ENCODE measurements at places on chromosomes 5 and 9.

DNA sequence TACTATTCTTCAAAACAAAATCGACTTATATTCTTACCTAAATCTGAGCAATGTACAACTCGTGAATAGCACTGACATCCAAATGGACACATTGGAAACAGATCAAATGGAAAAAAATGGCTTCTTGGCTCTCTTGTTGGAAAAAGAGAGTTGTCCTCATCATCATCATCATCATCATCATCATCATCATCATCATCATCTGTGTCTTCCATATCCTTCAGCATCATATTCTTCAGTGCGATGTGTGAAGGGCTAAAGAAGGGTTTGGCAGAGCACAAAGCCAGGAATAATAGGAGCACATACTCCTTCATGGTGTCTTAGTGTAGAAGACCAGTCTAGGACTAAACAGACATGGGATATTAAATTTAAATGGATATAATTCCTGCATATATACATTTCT is 7.7 kb downstream of the ASPN start:
- H3K4me1 ChIP-seq: peaks cover 8% of the 10 kb centered on the region
- no peak overlapping the region for H3K27ac ChIP-seq
- no peaks in the 10 kb centered on the region for H3K27me3 ChIP-seq
- H3K36me3 ChIP-seq: no peaks in the 10 kb centered on the region
- DNase-seq: no peak
- no peak overlapping the region for H3K4me3 ChIP-seq

GRCh38 chr5:80268916-80269315 is 13.1 kb upstream of the SERINC5 start:
- H3K36me3 ChIP-seq: no peaks in the 10 kb centered on the region
- no peaks in the 10 kb centered on the region for H3K27me3 ChIP-seq
- H3K4me1 ChIP-seq: no peaks in the 10 kb centered on the region
- H3K27ac ChIP-seq: no peak overlapping the region

DNA sequence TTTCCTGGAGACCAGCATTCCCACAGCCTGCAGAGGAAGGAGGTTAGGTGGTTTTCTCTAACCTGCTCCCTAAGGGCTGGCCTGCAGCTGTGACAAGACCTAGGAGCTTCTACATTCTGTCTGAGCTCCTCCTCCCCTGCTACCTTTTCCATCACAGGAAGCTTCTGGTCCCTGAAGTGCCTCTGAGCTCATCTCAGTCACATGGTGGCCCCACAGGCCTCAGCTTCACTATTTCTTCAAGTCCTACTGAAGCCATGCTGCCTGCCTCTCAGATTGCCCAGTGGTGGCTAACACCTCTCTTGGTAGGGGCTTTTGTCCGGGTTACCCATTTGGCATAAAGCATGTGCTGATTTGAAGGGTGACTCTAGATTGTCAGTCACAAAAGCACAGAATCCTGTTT is 259.4 kb downstream of the CRB2 start:
- no peaks in the 10 kb centered on the region for H3K36me3 ChIP-seq
- 0 out of 2 replicates have a peak, but pooled peaks cover 4% of the 10 kb centered on the region for H3K4me1 ChIP-seq
- no peaks in the 10 kb centered on the region for H3K27me3 ChIP-seq
- DNase-seq: no peak

DNA sequence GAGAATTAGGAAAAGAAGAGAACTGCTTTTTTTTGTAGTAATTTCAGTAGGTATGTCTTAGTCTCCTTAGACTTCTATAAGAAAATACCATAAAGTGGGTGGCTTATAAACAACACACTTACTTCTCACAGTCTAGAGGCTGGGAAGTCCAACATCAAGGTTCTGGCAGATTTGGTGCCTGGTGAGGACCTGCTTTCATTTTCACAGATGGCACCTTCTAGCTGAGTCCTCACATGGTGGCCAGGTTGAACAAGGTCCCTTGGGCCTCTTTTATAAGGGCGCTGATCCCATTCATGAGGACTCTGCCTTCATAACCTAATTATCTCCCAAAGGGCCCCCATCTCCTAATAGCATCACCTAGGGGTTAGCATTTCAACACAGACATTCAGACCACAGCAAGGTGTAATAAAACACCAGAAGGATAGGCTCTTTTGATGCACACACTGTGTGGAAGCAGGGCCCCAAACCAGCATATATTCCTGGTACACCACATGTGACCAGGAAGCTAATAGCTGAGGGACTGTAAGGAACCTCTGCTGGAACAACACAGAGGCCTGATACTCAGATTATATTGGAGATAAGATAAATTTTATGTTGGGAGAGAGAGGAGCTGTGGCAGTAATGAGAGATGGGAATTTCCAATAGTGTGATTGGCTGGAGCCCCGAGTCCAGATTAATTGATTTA is 384.9 kb downstream of the RAB3C start:
- DNase-seq: no peak
- no peaks in the 10 kb centered on the region for H3K27me3 ChIP-seq
- no peak overlapping the region for H3K27ac ChIP-seq
- no peaks in the 10 kb centered on the region for H3K4me1 ChIP-seq
- H3K4me3 ChIP-seq: no peak overlapping the region

GRCh38 chr5:76252437-76252836 is 150.6 kb upstream of the IQGAP2 start:
- no peak for DNase-seq
- no peak overlapping the region for H3K4me3 ChIP-seq
- no peaks in the 10 kb centered on the region for H3K27me3 ChIP-seq
- peaks cover 12% of the 10 kb centered on the region for H3K4me1 ChIP-seq

GRCh38 chr5:58460002-58460731 is at the start of gene PLK2:
Gene PLK2, minus strand, starts transcription at chr5:58460086. Its CDS starts 127 bp downstream, at chr5:58459959.
- H3K4me1 ChIP-seq: 0 out of 2 replicates have a peak, but pooled peaks cover 7% of the 10 kb centered on the region
- H3K4me3 ChIP-seq: peak within 1 kb of the TSS; percentile 93
- peak; percentile 93 for DNase-seq

DNA sequence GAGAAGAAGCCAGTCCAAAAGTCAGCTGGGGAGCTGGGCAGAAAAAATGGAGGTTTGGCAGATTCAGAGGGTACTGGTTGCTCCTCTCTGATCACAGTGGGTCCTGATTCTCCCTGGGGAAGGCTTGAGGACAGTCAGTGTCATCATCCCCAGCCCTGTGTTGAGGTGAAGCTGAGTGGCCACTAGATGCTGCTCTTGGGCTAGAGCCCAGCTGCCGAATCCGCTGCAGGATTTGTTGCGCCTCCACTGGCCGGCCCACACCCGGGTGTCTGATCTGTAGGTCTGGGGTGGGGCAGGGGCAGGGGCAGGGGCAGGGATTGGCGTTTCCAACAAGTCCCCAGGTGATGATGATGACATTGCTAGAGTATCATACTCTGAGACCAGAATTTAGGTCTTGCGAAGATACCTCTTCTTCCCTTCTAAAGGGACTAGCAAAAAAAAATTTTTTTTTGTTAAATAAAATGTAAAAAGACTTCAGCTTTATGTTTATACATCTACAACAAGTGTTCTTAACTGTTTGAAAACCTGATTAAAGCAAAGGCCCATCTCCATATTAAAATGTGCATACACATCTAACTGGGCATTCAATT is 106.8 kb downstream of the PDE6A start:
- no peaks in the 10 kb centered on the region for H3K4me1 ChIP-seq
- peak; percentile 88 for DNase-seq
- no peaks in the 10 kb centered on the region for H3K27me3 ChIP-seq
- no peaks in the 10 kb centered on the region for H3K36me3 ChIP-seq

DNA sequence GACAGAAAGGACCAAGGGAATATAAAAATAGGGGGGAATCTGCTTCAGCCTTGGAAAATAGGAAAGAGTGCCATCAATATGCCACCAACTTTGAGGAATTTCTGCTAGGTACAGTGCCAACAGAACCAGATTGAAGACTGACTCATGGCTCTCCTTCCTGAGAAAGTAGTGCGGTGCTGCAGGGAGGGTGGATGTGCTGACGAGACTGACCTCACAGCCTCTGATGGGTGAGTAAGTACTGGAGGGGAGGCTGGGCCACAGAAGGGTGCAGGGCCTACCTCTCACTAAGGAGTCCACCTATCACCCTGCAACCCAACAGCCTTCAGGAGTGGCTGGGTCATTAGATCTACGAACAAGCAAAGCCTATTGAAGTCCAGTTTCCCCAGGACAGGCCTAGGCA is 187.6 kb downstream of the GABBR2 start:
- H3K27me3 ChIP-seq: no peaks in the 10 kb centered on the region
- H3K4me1 ChIP-seq: no peaks in the 10 kb centered on the region
- H3K4me3 ChIP-seq: no peak overlapping the region
- H3K36me3 ChIP-seq: no peaks in the 10 kb centered on the region
- no peak overlapping the region for H3K27ac ChIP-seq

- no peaks in the 10 kb centered on the region for H3K27me3 ChIP-seq
- no peak overlapping the region for H3K27ac ChIP-seq
- no peak overlapping the region for H3K4me3 ChIP-seq
These were observed 108.8 kb upstream of the CD180 start for GRCh38 chr5:67305401-67305800.

GRCh38 chr9:129141066-129142041 is 30.1 kb downstream of the PTPA start:
- H3K27me3 ChIP-seq: no peaks in the 10 kb centered on the region
- no peak for DNase-seq
- H3K4me1 ChIP-seq: peaks cover 69% of the 10 kb centered on the region
- peaks cover 26% of the 10 kb centered on the region for H3K36me3 ChIP-seq
- peak overlapping the region; percentile 99 for H3K27ac ChIP-seq
- peak overlapping the region; percentile 50 for H3K4me3 ChIP-seq

DNA sequence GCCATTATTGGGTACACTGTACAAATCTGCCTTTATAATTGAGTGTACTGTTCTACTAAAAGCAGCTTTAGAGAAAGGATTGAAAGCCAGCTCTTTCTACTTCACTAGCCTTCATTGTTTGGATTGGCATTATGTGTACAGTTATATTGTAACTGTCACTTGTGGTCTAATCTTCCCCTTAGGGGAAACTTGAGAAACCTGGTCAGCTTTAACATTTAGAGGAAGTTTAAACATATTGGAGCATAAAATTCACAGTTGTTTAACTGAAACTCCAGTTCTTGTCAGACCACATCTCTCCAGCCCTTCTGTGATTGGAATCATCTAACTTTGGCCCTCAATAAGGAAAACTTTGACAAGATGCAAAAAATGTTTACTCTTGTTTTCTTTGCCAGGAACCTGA is 24.6 kb downstream of the PIK3R1 start:
- peak; percentile 33 for DNase-seq
- H3K36me3 ChIP-seq: peaks cover 8% of the 10 kb centered on the region
- peaks cover 18% of the 10 kb centered on the region for H3K4me1 ChIP-seq
- no peaks in the 10 kb centered on the region for H3K27me3 ChIP-seq
- H3K4me3 ChIP-seq: no peak overlapping the region
- peak overlapping the region; percentile 28 for H3K27ac ChIP-seq

DNA sequence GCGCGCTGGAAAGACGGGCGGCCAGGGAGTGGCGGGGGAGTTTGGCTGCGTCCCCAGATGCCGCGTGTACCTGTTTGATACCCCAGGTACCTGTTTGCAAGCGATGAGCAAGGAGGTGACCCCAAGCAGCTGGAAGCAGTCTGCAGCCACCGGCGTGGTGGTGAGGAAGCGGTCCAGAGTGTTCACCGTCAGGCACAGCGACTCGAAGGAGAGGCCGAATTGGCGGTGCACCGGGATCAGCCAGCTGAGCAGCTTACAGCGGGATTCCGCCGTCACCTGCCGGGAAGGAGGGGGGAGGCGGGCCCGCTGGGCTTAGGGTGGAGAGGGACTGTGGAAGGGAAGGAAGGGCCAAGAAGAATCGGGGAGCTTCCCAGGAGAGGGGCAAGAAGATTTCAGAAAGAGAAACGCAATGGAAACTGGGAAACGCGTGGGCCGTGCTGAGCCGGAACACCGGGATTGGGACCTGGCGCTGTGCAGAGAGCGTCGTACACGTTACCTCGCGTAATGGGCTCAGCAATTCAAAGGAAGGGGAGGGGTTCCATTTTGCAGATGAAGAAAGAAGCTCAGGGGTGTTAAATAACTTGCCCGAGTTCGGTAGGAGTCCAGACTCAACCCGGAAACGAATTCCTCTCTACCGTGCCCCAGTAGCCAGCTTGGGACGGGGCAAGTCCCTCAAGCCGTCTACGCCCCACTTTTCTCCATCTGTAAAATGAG is 980 bp downstream of the CCNO start:
- H3K36me3 ChIP-seq: no peaks in the 10 kb centered on the region
- peaks cover 27% of the 10 kb centered on the region for H3K4me1 ChIP-seq
- no peak overlapping the region for H3K27ac ChIP-seq
- H3K27me3 ChIP-seq: peaks cover 98% of the 10 kb centered on the region

- no peaks in the 10 kb centered on the region for H3K36me3 ChIP-seq
- H3K4me1 ChIP-seq: no peaks in the 10 kb centered on the region
- no peak for DNase-seq
- peaks cover 16% of the 10 kb centered on the region for H3K27me3 ChIP-seq
- no peak overlapping the region for H3K4me3 ChIP-seq
These were observed 5.3 kb upstream of the OR2V2 start for GRCh38 chr5:181142054-181142453.

GRCh38 chr9:70865471-70865870 is 255.9 kb downstream of the TRPM3 start:
- no peak for DNase-seq
- H3K4me3 ChIP-seq: no peak overlapping the region
- H3K4me1 ChIP-seq: no peaks in the 10 kb centered on the region
- no peaks in the 10 kb centered on the region for H3K36me3 ChIP-seq

GRCh38 chr9:72462340-72462739 is 59.1 kb upstream of the TMC1 start:
- no peak overlapping the region for H3K4me3 ChIP-seq
- no peaks in the 10 kb centered on the region for H3K36me3 ChIP-seq
- no peaks in the 10 kb centered on the region for H3K27me3 ChIP-seq
- no peak for DNase-seq
- no peak overlapping the region for H3K27ac ChIP-seq

GRCh38 chr5:110634475-110634874 is 92.0 kb downstream of the TMEM232 start:
- H3K4me1 ChIP-seq: no peaks in the 10 kb centered on the region
- no peaks in the 10 kb centered on the region for H3K27me3 ChIP-seq
- H3K36me3 ChIP-seq: no peaks in the 10 kb centered on the region
- no peak overlapping the region for H3K27ac ChIP-seq
- no peak for DNase-seq

DNA sequence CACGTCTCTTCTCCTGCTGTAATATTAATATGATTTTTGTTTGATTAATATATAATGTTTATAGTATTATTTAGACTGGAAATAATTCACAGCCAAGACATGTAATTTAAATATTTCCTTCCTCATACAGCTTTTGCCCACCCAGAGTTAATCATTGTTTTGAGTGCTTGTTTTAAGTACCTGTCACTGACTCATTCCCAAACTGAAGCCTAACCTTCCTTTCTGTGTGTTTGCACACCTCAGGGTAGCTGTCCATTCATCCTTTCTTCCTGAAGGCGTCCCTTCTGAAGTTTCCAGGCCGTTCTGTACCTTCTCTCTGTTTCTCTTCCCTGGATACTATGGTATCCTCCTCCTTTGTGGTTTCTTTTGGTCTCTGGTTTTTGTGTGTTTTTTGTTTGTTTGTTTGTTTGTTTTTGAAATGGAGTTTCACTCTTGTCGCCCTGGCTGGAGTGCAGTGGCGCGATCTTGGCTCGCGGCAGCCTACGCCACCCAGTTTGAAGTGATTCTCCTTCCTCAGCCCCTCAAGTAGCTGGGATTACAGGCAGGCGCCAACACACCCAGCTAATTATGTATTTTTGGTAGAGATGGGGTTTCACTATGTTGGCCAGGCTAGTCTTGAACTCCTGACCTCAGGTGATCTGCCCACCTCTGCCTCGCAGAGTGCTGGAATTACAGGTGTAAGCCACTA is 312.4 kb downstream of the DOCK8 start:
- no peak overlapping the region for H3K4me3 ChIP-seq
- no peak for DNase-seq
- no peak overlapping the region for H3K27ac ChIP-seq
- H3K27me3 ChIP-seq: peaks cover 22% of the 10 kb centered on the region
- H3K4me1 ChIP-seq: no peaks in the 10 kb centered on the region
